AG04450 (cell line): ENCODE measurements at places on chromosomes 3 and 15.
A peak's percentile ranks its signal among the peaks of the same experiment; 100 is the strongest.

- no peak for DNase-seq
Measured at GRCh38 chr15:25737218-25737643, 125.9 kb downstream of the ATP10A start.

GRCh38 chr3:63993653-63994079 is 29.6 kb downstream of the PSMD6 start:
- DNase-seq: peak; percentile 47

DNA sequence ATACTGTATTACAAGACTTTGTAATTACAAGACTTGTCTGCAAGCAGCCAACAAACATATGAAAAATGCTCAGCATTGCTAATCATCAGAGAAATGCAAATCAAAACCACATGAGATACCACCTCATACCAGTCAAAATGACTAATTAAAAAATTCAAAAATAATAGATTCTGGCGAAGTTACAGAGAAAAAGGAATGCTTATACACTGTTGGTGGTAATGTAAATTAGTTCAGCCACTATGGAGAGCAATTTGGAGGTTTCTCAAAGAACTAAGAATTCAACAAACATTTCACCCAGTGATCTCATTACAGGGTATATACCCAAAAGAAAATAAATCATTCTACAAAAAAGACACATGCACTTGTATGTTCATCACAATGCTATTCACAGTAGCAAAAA is 617.5 kb upstream of the CCDC54 start:
- DNase-seq: no peak

DNA sequence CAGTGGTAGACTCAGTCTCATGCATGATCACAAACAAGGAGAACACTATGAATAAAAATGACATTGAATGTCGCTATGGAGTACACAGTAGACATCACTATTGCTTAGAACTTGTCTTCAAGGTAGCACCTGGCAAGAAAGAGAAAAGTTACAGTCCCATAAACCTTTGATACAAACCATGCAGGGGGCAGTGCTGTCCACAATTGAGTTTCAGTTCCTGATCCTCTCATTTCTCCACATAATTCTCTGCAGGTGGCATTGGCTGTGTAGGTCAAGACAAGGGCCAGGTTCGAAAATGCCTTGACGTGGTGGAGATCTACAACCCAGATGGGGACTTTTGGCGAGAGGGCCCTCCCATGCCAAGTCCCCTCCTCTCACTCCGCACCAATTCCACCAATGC is 47.9 kb downstream of the KBTBD12 start:
- DNase-seq: no peak

GRCh38 chr15:96732704-96733103 is 402.2 kb downstream of the NR2F2 start:
- DNase-seq: no peak

DNA sequence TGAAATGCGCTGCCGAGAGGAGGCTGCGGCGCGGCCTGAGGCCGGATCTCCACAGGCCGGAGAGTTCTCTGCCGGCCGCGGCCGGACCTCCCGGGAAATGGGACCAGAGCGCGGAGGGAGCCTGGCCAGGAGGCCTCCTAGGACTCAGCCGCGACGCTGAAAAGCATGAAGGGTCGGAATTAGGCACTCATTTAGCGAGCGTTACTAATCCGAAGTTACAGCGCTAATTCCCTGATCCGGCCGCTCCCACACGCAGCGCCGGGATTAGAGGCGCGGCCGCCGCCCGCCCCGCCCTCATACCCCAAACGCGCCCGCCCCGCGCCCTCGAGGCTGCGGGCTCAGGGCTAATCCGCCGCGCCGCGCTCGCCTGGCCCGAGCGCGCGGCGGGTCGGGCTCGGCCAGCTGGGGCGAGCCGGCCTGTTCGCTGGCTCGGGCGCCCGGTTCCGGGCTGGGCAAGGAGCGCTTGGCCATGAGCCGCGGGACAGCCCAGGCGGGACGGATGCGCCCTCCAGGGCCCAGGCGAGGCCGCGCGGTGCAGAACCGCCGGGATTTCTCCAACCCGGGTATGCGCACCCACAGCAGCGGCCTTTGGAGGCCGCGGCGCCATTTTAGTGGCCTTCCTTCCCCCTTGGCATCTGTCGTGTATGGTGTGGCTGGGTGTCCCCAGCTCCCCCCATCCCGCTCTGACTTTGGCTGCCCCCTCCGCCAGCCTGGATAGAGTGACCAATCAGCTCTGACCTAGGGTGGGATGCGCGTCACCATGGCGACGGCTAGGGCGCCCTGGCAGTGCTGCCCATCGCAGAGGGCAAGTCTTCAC is 36.8 kb upstream of the POLG start:
- no peak for DNase-seq

DNA sequence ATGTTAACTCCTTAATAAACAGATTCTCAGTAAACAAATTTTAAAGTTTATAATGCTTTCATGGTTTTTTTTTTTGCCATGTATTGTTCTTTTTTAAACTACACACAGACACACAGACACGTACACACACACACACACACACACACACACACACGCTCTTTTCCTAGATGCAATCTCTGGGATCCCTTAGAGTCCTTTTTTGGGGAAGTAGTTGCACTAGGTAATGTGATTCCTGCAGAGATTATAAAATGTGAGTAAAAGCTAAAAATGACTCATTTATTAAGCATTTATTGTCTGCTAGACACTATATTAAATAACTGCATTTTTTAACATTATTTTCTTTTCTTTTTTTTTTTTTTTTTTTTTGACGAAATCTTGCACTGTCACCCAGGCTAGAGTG is 19.9 kb downstream of the NDUFB5 start:
- no peak for DNase-seq

GRCh38 chr3:139532976-139533375 is 6.6 kb downstream of the RBP1 start:
- DNase-seq: no peak

DNA sequence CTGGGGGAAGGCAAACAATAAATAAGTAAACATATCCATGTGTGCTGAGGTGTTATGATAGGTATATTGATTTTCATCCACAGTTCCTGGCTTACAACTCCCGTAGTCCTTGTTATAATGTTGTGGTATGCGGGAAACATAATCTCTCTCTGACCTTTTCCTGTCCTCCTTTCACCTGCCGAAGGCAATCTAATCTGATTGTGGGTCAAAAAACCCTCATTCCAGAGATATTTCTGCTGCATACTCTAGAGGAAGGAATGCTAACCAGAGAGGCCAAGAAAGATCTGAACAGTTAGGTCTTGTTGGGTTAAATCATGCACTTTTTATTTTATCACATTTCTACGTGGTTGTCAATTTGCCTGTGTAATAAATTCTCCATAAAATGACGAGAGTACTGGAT is 383.6 kb upstream of the SEMA6D start:
- no peak for DNase-seq

DNA sequence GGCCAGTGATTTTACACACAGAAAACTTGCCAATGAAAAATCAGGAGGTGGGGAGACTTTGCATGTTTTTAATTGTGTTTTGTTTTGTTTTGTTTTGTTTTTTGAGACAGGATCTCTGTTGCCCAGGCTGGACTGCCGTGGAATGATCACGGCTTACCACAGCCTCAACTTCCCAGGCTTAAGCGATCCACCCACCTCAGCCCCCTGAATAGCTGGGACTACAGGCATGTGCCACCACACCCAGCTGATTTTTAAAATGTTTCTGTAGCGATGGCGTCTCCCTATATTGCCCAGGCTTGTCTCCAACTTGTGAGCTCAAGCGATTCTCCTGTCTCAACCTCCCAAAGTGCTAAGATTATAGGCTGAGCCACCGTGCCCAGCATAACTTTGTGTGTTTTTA is 46.0 kb downstream of the MEIS2 start:
- DNase-seq: no peak

DNA sequence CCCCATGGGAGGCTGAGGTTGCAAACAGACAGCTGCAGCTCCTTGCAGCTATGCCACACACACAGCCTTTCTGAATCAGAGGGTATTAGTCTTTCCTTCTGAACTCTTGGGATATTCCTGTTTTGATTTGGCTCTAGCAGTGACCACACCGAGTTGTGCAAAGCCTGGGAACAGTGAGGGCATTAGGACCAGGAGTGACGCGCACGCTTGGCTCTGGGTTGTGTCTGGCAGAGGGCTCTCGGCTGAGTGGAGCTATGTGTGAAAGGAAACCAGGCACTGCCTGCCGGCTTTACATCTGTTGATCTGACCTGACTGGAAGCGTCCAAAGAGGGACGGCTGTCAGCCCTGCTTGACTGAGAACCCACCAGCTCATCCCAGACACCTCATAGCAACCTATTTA is at the start of gene GALNT15:
Gene GALNT15, plus strand, starts transcription at position 292 of the 400 bp plus-strand sequence. CDS start 472 bp downstream, outside the sequence.
- peak; percentile 89 for DNase-seq

- DNase-seq: no peak
Measured at GRCh38 chr3:14876921-14877333, 58.2 kb downstream of the FGD5 start.

DNA sequence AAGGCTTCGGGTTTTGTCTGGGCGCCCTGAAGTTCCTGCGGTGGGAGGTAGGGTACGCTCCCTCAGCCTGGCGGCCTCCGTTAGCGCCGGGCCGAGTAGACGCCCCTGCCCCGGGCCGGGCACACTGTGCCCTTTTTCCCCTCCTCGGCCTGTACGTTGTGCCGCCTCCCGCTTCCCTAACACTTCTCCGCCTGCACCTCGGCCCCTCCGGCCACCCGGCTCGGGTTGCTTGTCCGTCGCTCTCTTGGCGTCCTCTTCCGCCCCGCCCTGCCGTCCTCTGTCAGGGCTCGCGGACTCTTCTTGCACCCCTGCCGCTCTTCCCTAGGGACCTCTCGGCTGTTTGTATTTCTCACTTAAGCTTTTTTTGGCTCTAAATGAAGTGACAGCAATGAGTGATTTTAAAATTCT is 384 bp downstream of the KNL1 start:
- DNase-seq: no peak

- DNase-seq: no peak
Measured at GRCh38 chr15:61457050-61457733, 228.1 kb upstream of the RORA start.

- DNase-seq: no peak
Measured at GRCh38 chr15:88315221-88315878, 58.8 kb upstream of the NTRK3 start.

DNA sequence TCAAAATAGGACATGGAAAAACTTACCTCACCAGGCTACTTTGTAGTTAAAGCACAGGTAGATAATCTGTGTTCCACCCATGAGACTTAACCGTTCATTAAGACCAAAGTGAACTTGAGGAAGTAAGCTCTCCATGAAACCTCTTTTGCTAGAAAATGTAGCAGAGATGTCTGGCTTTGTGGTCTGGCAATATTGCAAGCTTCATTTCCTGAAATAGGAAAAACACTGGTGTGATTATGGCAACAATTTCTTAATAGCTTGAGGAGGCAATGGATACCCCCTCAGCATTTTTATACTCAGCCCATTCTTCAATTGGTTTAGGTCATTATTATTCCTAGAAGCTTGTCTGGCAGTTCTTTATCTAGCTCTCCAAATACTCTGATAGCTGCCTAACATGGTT is 957.3 kb downstream of the IGSF11 start:
- DNase-seq: no peak

GRCh38 chr3:183022936-183023516 is 42.7 kb upstream of the DCUN1D1 start:
- no peak for DNase-seq

DNA sequence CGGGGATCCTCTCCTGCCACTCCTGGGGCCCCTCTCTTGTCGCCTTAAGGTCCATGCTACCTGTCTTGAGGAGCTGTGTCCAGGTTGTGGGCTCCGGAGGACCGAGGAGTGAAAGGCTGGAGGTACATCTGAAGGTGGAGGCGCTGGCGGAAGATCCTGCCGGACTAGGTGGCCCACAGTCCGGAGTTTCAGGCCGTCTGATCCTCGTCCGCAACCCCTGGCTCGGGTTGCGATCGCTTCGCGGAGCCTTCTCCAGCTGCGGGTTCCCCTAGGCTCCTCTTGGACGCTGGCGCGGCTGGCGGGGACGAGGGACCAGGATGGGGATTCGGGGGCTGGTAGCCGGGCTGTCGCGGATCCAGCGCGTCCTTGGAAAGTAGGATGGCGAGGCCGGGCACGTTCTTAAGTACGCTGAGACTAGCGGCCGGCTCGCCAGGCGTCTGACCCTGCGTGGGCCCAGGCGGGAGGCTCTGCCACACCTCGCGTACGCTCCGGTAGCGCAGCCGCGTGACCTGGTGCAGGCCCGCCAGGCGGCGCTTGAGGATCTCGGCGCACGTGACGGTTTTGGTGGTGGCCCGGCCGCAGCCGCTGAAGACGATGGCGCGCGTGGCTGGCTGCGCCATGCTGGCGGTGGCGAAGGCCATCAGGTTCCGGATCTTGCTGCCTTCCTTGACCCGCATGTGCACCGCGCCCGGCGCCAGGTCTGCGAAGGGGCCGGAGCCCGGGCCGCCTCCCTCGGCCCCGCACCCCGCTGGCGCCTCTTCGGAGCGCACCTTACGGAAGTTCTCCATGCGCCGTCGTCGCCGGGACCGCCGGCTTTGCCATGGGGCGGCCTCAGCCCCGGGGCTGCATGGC is 550 bp downstream of the RPP25 start:
- no peak for DNase-seq

GRCh38 chr3:47427866-47428265 is 47.0 kb downstream of the PTPN23 start:
- no peak for DNase-seq

DNA sequence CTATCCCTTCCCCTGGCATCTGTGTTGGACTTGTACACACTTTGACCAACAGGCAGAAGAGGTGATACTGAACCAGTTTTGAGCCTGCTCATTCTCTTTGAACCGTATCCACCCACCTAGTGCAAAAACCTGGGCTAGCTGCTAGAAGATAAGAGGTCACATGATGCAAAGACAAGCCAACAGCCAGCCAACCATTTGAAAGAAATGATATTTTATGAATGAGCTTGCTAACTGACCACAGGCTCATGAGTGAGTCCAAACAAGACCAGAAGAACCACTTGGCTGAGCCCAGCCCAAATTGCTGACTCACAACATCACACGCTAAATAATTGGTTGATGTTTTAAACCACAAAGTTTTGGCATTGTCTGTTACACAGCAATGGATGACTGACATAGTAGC is 74.0 kb upstream of the CTNNB1 start:
- DNase-seq: no peak

GRCh38 chr15:61489571-61489970 is 260.5 kb upstream of the RORA start:
- DNase-seq: no peak

GRCh38 chr15:68403161-68403941 is 28.6 kb downstream of the ITGA11 start:
- no peak for DNase-seq

- DNase-seq: no peak
Measured at GRCh38 chr15:62894322-62895085, 148.0 kb upstream of the TPM1 start.

GRCh38 chr3:53170325-53171063 is 9.5 kb downstream of the PRKCD start:
- DNase-seq: no peak

GRCh38 chr3:67037615-67038014 is 39.5 kb downstream of the KBTBD8 start:
- no peak for DNase-seq
